ENCODE measurements at places on chromosomes 13 and 19. TPM values are rescaled to one million over a fixed set of nuclear protein-coding genes. Genes with fewer than 3 reads are reported as not detected.

Gene RGS9BP
- 0.86 TPM for total RNA-seq

Gene EFNA2
- total RNA-seq = 3.8 TPM

Gene SLC7A9
- total RNA-seq = 0.37 TPM

Gene NLRP7
- total RNA-seq = not detected

GRCh38 chr19:47232422-47233211, 1.6 kb upstream of the BBC3 start:
- DNase-seq = no peak

DNA sequence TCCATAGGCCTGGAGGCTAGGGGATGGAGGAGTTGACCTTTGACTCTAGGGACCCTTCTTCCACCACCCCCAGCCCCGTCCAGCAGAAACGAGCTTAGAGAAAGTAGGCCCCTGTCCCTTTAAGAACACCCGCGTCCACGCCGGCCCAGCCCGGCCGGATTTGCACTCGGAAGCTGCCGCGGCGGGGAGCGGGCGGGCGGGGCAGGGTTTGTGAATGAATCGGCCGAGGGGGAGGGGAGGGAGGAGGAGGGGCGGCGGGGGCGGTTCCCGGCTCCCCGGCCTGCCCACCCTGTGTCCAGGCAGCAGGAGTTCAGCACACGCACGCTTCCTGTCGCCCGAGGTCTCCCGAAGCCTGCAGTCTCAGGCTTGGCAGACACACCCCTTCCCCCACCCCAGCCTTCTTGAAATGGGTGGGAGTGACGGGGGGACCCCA, 1.5 kb downstream of the UNC13A start:
- no peak for DNase-seq

- DNase-seq = no peak
Observed at GRCh38 chr13:60501236-60501635, 104.2 kb downstream of the TDRD3 start.

DNA sequence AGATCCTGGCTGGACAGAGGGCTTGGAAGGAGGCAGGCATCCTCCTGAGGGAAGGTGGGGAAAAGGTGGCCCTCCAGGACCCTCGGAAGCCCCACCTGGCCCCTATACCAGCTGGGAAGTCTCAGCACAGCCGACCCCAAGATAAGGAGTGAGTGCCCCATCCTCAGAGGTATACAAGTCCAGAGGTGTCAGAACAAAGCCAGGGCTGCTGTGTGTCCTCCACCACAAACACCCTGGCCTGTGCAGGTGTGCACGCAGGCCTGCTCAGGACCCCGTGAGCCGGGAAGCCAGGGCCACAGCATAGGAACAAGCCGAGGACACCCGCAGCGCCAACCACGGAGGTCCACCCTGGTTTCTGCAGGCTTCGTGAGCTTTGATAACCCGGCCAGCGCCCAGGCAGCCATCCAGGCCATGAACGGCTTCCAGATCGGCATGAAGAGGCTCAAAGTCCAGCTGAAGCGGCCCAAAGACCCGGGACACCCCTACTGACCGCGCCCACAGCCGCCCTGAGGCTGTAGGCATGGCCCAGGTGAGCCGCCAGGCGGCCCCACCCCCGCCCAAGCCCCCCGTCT, 68.6 kb downstream of the CELF5 start:
- DNase-seq = no peak

DNA sequence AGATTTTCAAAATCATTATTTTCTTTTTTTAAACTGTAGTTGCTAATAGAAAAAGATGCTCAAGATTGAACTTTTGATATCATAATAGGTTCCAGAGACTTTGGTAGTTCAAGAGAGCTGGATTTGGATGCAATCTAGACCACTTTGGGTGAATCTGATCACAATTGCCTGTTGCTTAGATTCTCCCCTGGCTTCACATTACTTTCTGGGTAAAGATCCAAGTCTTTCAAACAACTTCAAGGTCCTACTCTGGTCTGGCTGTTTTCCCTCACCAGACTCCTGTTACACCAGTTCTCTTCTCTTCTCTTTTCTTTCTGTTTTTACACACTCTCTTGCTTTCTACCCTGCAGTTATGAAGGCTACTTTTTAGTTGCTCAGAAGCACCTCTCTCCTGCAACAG, 7.4 kb upstream of the SPRY2 start:
- DNase-seq = no peak

DNA sequence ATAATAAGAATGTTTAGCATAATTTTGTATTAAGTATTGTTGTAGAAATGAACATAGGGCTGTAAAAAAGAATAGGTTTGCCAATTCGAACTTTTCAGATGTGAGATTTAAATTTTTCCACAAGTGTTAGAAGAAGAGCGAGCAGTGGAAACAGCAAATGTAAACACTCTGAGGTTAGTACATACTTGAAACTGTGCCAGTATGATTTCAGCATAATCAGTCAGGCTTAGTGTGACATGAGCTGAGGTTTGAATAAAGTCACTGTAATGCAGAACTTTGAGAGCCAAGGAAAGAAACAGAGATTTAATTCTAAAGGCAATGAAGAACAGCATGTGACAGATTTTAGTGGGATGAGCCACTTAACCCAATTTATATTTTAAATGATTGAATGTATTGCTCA, 2166.4 kb downstream of the PCDH9 start:
- no peak for DNase-seq

DNA sequence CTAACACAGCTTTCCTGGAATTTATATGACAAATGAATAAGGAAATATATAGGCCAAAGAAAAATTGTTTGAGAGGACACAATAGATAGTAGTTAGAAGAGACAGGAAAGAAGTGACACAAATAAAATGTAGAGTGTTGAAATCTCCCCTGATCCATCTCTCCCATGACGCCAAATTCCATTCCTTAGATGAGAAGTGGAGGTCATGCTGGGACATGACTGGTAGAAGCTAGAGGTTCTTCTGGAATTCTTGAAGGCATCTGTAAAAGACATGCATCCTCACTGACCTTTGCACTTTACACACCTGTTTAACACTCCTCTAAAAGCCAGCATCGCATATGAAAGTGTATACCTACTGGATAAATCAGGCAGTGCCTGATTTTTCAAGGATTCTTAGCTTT, 67.8 kb downstream of the DGKH start:
- no peak for DNase-seq

- DNase-seq = no peak
Observed at GRCh38 chr19:30804751-30805150, 432.6 kb downstream of the ZNF536 start.

DNA sequence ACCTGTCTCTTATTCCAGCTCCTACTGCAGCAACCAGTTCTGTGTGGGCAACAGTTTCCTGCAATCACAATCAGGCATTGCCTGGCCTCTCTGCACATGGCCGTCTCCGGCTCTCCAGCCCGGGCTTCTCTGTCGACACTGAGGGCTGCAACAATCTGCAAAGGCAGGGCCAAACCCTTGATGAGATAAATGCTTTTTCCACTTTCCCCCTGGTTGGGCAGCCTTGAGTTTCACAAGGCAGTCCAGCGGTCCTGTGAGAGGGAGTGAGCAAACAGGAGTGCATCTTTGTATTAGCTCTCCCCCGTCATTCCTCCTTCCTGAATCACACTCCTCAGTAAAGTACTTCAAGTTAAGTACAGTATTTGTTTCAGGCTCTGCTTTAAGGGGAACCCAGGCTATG, 40.7 kb upstream of the VWA8 start:
- DNase-seq = no peak

All from osteocyte (in vitro differentiated cells).